Activated T-helper 9 cell treated with anti-CD3 and anti-CD28 coated beads, Interleukin-2, amount 50 U/mL, for 16 hours (primary cell): ENCODE measurements at places on chromosomes 2 and 18.

GRCh38 chr18:46946656-46947282, 29.4 kb downstream of the KATNAL2 start:
- DNase-seq: peak; percentile 10

GRCh38 chr2:84942964-84943421, 28.0 kb upstream of the KCMF1 start:
- no peak for DNase-seq

GRCh38 chr2:101150306-101151145, 656 bp downstream of the TBC1D8 start:
- no peak for DNase-seq

- no peak for DNase-seq
These were observed 7.7 kb downstream of the PSD4 start for GRCh38 chr2:113181258-113182051.

DNA sequence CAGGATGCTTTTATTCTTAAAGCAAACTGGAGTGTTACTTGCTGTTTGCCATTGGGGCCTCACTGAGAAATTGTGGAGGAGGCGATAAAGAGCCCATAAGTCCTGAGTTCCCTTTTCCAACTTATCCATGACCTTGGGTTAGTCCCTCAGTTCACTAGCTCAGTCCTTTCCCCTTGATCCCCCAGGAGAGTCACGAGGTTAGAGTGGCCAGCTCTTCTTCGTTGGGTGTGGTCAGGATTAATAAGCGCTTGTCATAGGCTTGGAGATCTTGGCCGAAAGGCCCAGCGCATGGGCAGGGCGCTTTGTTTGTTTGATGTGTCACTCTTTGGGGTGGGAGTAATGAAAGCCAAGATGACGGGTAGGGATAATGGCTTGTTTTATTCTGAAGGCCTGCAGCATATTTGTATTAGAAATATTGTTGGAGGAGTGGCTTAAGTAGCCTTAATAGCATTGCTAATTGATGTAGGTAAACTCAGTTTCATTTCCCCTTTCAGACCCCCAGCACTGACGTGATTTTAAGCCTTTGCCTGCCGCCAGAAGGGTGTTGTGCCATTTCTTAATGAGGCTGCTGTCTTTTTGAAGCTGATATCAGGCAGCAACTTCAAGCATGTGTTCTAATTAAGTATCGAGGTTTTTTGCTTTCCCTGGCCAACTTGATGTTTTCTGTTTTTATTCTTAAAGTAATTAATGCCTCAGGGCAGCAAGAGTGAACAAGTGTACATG, 15.7 kb downstream of the GRHL1 start:
- no peak for DNase-seq

- no peak for DNase-seq
These were observed 3.8 kb upstream of the SESTD1 start for GRCh38 chr2:179268277-179268925.

DNA sequence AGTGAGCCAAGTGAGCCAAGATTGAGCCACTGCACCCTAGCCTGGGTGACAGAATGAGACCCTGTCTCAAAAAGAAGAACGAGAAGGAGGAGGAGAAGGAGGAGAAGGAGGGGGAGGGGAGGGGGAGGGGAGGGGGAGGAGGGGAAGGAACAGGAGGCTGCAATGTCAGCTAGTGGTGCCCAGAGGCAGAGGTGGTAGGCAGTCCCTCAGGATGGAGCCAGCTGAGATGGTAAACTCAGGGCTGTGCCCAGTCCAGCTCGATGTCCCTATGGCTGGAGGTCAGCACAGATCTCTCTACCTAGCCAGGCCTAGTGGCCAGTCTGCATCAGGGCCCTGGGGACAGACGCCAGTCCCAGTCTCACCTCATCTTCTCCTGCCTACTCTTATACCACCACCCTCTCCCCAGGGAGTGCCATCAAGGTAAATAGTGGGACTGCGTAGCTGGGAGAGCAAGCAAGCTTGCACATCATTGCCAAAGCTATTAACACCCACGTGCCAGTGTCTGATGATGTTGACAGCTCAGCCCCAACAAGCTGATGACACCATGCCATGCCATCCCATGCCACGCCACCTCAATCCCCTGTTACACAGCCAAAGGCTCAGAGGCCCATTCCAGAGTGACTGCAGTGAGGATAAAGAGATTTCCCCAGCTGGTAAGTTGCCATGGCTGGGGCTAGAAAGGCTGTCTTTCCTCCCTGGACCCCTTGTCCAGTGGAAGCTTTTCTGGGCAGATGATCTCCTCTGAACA, 7.6 kb upstream of the PLB1 start:
- DNase-seq: no peak

DNA sequence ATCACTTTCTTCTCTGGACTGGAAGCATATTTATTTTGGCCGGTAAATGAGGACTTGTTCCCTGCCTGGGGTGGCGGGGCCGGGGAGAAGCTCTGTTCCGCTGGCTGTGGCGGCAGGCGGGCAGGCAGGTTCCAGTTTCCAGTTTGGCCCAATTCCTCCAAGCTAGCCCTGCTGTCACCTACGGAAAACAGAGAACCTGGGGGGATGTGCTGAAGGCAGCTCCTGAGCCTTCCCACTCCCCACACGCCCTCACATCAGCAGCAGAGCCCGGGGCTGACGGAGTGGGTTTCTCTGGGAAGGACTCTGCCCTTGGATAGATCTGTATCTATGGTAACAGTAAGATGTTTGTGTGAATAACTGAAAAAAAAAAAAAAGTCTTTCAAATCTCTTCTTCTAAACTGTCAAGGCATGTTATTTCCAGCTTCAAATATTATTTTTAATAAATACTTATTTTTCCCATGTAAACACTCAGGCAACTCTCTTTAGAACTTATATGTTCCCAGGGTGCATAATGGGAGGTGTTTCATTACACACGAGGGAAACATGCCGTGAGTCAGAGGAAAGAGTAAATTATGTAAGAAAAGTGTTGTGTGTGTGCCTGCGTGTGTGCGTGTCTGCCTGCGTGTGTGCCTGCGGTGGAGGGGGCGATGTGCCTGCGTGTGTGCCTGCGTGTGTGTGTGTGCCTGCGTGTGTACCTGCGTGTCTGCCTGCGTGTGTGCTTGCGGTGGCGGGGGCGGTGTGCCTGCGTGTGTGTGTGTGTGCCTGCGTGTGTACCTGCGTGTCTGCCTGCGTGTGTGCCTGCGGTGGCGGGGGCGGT, 116.1 kb upstream of the ZNF516 start:
- no peak for DNase-seq

GRCh38 chr2:114769991-114770390, 327.6 kb downstream of the DPP10 start:
- no peak for DNase-seq

DNA sequence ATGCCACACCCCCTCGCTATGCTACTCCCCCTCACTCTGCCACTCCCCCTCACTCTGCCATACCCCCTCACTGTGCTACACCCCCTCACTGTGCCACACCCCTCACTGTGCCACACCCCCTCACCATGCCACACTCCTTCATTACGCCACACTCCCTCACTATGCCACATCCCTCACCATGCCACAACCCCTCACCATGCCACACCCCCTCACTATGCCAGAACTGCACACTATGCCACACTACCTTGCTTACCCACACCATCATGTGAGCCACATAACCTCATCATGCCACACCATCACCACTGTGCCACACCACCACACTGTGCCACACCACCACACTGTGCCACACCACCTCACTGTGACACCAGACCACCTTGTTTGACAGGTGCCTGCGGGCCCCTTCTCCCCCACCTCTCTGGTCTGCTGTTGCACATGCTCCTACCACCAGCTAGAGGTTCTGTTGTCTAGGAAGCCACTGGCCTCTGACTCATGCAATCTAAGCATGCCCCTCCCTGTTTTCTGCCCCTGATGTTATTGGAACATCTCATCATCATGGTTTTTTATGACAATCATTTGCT, 22.0 kb downstream of the MARCHF4 start:
- no peak for DNase-seq

DNA sequence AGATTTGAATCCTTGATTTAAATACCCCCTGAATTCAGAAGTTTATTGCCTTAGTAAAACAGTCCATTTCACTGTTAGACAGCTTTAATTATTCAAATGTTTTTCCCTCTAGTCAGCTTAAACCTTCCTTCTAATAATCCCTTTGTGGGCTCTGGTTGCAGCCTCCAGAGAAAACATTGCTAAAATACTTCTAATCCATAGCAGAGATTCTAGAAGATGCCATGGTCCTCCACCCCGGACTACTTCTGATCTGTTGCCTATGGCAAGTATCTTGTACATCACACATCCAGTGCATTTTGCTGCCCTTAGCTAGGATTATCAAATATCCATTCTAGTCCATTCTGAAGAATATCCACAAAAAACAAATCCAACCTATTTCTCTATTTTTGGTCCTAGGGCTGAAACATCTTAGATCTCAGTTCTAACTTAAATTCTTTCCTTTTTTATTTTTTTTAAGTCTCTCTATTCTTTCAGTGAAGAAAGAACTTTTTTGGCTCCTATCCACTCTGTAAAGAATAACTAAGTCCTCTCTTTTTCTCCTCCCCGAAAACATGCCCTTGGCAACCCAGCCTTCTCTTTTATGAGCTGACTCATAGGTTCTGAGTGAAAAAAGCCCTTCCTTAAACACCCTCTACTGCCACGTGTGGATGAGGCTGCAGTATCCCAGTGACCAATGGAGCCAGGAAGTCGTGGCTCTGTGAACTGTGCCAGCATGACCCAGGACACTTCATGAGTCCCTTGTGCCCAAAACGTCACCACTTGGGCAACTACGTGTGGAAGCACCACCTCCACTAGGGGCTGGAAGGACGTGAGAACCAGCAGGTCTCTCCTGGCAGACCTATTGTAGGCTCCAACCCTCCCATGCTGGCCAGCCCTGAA, 349.8 kb downstream of the TNS1 start:
- DNase-seq: no peak

DNA sequence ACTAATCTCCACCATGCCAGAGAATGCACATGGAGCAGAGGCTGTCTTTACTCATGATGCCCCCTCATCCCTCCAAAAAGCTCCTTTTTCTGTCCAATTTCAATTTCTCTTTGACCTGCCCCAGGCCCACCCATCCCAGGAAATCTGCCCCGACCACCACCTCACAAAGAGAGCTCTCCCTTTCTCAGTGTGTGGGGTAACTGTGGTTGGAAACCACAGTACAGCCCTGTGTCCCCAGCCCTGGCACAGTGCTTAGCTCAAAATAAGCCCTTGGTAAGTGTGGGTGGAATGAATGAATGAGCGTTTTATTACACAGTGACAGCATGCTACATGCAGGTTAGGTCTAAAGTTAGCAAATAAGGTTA, 43.7 kb upstream of the CAB39 start:
- DNase-seq: no peak

- no peak for DNase-seq
These were observed 45.3 kb upstream of the SPAG16 start for GRCh38 chr2:213238753-213239495.

DNA sequence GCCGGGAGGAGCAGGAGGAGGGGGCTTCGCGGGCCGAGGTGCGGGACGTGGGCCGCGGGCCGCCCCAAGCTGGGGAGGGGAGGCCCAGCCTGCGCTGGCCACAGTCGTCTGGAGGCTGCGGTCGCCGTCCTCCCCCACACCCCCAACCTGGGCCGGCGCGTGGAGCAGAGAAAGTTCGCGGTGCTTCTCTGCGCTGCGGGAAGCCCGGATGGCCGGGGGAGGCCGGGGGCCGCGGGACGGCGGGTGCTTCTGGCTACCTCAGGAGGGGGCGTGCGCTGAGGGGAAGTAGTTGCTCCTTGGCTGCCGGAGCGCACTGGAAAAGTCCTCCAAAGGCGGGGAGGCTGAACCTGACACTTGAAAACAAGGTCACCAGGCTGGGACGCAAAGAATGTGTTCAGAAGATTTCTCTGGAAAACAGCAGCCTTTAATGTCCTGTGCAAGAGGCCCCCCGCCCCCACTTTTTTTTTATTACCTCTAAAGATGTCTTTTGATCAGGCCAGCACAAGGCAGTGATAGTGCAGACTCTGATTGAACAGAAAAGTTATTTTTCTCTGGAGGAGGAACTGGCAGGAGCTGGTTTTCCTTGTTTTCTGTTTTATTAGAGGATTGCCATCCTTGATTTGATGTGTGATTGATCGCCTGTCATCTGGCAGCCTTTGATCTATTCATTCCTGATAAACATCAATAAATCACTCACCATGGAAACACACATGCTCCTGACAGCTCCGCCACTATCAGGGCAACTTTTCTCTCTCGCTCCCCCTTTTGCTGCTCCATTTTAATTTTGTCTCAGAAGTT, 1.6 kb downstream of the TSHZ1 start:
- peak; percentile 17 for DNase-seq

- no peak for DNase-seq
These were observed 250.4 kb upstream of the TANK start for GRCh38 chr2:160909781-160910242.

- DNase-seq: no peak
These were observed 131.4 kb upstream of the MAP3K20 start for GRCh38 chr2:172944022-172944793.

- DNase-seq: no peak
These were observed 29.2 kb downstream of the WIPF1 start for GRCh38 chr2:174568425-174568824.

GRCh38 chr18:1511619-1512311, 607.1 kb downstream of the ADCYAP1 start:
- no peak for DNase-seq

GRCh38 chr2:74544634-74545033, 9.1 kb downstream of the LOXL3 start:
- DNase-seq: no peak

GRCh38 chr2:120571015-120571728, 164.5 kb upstream of the GLI2 start:
- DNase-seq: no peak

DNA sequence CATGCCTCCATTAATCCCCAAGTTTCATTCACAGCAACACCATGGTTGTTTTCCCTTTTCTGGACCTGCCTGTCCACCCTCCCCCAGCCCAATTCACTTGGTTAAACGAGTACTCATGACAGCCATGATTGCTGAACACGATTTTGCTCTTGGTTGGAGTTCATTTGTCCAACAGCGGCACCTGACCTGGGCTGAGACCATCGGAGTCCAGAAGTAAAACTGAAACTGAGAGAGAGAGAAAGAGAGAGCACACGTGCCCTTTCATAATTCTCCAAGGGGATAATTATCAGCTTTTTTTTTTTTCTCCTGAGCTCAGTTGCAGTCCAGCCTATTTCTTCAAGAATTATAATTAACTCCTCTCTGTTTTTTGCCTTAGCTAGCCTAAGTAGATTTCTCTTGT, 13.7 kb upstream of the KIF5C start:
- no peak for DNase-seq

DNA sequence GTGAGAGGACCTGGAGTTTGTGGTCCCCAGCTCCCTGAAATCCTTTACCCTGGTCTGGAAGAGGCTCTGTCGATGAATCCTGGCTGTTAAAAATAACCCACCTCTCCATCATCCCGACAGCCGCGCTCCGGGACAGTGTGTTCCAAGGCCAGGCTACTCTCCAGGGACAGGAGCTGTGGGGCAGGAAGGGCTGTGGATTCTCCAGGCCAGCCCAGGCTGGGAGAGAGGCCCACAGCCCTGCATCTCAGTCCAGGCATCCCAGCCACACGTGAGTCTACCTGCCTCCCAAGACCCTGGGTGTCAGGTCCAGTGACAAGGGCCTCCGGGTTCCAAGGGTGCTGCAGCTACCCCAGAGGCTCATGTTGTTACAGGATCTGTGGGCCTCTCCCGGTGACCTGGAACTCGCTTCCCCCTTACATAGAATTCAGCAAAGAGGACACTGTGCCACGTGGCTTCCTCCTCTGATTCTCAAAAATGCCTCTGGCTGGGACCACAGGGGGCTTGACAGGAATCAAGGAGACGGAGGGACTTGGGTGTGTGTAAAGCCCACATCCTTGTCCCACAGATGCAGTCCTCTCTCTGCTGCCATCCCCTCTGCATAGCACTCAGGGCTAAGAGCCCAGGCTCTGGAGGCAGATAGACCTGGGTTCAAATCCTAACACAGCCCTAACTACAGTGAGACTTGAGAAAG, 17.3 kb downstream of the ADRA2B start:
- DNase-seq: no peak
